ENCODE measurements at places on chromosomes 1 and 21.
A peak's percentile ranks its signal among the peaks of the same experiment; 100 is the strongest.

GRCh38 chr1:107251083-107251482 lies 110.2 kb downstream of the NTNG1 start:
- DNase-seq, result no peak

GRCh38 chr1:5742032-5742431 lies 250.2 kb downstream of the NPHP4 start:
- DNase-seq, result no peak

- DNase-seq, result peak; percentile 27
Measured at GRCh38 chr1:10939654-10940450, 72.6 kb upstream of the TARDBP start.

GRCh38 chr1:58905126-58905490 lies 121.3 kb upstream of the JUN start:
- no peak for DNase-seq

DNA sequence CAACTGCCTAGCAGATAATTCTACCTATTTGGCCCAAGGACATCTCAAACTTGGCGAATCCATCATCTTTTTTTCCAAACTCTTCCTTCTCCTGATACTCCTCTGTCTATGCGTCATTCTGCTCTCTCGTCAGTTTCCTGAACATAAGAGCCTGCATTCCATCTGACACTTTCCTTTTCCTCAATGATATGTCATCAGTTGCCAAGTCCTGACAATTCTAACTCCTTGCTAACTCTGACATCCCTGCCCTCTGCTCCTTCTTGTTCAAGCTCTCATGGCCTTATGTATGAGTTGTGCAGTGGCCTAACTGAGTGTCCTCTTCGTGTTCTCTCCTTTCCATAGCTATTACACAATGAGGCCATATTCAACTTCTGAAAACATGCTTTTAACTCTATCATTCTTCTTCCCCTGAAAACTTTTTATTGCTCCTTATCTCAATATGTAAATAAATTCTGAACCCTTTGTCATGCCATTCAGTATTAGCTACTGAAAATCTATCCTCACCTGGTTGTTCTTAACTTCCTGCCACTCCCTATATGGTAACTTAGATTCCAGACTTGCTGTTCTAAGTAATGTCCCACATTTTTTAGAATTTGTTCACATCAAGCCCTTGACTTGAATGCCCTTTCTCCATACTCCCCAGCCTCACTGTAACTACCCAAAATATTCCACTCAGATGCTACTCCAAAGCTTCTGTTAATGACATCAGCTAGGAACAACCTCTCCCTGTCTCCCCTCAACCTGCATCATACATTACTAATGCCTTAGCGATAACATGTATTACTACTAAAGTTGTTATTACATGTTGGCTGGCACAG lies 11.5 kb downstream of the PALMD start:
- no peak for DNase-seq

DNA sequence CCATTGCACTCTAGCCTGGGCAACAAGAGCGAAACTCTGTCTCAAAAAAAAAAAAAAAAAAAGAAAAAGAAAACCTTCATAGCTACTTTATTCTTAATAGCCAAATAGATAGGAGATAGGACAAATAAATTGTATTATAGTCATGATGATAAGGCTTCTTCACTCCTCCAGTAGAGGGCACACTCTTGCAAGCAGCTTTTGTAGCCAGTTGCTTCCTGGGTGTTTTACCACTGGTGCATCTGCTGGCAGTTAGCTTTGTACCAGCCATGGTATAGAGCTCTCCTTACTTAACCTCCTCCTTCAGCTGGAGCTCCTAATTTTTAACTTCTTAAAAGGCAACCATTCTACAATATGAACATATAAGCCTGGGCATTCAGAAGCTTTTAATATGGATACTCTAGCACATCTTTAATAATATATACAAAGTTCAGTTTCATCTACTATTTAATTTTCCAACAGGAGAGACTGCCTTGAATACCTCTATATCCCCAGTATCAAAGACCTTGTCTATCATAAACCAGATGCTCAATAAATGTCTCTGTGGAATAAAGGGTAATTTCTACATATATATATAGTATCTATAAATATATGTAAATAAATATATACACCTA lies 35.8 kb downstream of the EVI5 start:
- peak; percentile 28 for DNase-seq

GRCh38 chr1:174652569-174653280 lies 205.0 kb downstream of the GPR52 start:
- no peak for DNase-seq

GRCh38 chr1:189834813-189835212 lies 642.9 kb downstream of the BRINP3 start:
- no peak for DNase-seq

- DNase-seq, result no peak
Measured at GRCh38 chr1:70504821-70505193, 93.7 kb downstream of the CTH start.

Measured in T-cell (primary cell).